ENCODE measurements at places on chromosomes 7 and 10. TPM values are rescaled to one million over a fixed set of nuclear protein-coding genes. Genes with fewer than 3 reads are reported as not detected.

The SYT15B gene
- total RNA-seq, result 1.1 TPM

The HABP2 gene
- not detected for total RNA-seq

The MSMB gene
- 86.9 TPM for total RNA-seq

The ANXA8 gene
- 144 TPM for total RNA-seq

The TES gene
- 66.0 TPM for total RNA-seq

The HMX2 gene
- total RNA-seq, result not detected

The ADAM22 gene
- 1.5 TPM for total RNA-seq

The ELN gene
- 28.2 TPM for total RNA-seq

The IL6 gene
- not detected for total RNA-seq

All from suprapubic skin (tissue), 4 donors.